ENCODE measurements at places on chromosomes 11 and 22.

DNA sequence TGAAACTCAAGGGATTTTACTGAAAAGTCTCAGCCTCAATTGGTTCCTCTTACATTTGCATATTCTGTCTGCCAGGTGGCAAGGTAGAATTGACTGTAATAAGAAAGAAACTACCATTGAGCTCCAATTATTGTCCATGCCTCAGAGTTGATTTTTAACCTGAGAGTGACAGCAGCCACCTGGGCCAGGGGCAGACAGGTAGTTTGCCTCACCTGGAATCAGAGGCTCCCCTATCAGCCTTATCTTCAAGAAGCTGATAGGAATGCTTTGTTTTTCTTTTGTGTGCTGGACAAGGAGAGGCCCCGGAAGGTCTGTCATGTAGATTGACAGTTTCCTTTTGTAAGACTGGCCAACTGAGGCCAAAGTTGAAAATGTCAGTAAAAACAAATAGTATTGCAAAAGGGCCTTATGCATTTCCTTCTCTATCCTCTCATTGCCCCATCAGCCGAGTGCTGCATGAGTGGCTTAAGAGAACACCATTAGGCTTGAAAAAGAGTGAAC lies 34.1 kb downstream of the CD44 start:
- DNase-seq = no peak

DNA sequence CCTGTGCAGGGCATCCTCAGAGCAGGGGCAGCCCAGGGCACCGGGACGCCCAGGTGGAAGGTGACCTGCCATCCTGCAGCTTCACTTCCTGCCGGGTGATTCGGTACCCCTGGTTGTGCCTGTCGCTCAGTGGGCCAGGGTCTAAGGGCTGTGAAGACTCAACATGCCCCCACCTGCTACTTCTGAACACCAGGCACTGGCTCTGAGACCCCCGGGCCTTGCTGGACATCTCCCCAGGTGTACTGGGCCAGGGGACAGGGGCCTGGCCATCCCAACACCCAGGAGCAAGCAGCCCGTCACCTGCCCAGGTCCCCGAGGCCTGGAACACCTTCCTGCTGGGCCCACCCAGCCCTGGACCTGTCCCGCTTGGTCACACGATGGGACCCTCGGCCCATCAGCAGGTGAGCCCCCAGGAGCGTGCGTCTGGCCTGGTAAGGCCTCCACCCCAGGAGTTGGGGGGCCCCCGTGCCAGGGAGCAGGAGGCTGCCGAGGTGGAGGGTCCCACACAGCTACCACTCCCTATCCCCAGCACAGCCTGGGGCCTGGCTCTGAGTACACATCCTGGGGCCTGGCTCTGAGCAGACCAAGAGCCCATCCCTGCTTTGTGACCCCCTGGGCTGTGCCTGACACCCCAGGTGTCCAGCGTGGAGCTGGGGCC lies 3.9 kb upstream of the MUC5B start:
- DNase-seq = no peak

GRCh38 chr11:57762235-57762861 lies 746 bp downstream of the CTNND1 start:
- no peak for DNase-seq

DNA sequence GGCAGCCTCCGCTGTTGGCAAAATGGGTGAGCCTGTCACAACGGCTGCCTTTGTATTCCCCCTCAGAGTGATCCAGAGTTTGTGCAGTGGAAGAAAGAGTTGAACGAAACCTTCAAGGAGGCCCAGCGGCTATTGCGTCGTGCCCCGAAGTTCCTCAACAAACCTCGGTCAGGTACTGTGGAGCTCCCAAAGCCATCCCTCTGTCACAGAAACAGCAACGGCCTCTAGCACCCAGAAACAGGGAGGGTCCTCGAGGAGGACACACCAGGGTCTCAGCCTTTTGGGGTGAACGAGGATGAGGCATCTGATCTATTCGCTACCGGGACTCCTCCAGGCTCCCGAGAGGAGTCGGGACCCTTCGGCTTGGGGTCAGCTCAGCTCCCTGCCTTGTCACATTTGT lies 19.8 kb upstream of the MYO18B start:
- DNase-seq = no peak

- peak; percentile 72 for DNase-seq
Measured at GRCh38 chr11:65471447-65471891, 27.4 kb upstream of the MALAT1 start.

GRCh38 chr11:34104680-34105078 lies 750 bp upstream of the NAT10 start:
- DNase-seq = no peak

- no peak for DNase-seq
Measured at GRCh38 chr11:92770981-92771380, 198.5 kb upstream of the MTNR1B start.

GRCh38 chr11:2527621-2528291 lies 82.9 kb downstream of the KCNQ1 start:
- DNase-seq = no peak

GRCh38 chr11:2138068-2138430 lies 1.1 kb downstream of the IGF2 start:
- DNase-seq = peak; percentile 44

DNA sequence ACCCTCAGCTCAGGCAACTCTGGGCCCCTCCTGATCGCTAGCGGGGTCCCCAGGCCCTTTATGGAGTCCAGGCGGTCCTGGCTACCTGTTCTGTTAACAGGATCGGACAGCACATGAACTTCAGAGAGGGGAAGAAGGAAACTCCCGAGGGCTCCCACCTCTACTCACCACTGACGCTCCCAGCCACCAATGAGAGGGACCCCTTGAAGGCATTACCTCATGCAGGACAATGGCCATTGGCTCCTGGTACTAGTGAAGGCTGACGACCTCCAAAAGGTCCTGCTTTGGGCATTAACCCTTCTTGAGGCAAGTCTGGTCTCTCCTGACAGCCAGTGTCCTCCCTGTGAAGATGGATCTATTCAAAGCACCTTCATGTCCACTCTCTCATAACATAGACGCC lies 71.5 kb upstream of the LMO1 start:
- DNase-seq = no peak

GRCh38 chr22:16922706-16923105 lies 85.3 kb downstream of the GAB4 start:
- no peak for DNase-seq

GRCh38 chr11:561148-562003 lies 606 bp downstream of the RASSF7 start:
- DNase-seq = no peak

DNA sequence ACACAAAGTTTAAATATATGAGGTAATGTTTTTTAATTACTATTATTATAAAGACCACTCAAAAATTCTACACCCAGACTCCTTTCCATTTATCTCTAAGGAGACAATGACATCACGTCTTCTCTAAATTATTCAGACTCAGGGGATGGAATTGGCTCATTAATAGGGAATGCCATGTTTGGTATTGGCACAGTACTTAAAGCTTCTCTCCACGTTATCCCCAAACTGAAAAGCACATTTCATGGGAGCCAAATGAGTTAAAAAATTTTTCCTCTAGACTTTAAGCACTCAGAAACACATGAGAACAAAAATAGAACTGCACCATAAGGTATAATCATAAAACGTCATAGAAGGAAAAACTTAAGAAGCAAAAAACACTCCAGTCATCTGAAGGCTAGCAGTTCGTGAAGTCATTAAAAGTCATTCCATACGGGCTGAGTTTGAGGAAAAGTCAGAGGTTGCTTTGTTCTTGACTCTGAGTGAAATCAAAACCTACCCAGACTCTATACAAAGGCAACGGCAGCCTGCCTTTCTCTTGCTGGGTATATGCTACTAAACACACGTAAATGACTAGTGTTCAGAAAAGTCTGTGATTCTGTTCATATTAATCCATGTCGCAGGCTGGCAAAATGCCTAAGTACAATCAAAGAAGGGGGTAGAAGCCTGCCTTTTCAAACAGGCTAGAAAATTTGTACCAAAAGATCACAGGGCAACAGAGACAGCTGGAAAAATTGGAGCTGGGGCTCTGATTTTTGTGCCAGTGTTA lies 8.7 kb upstream of the MPPED2 start:
- no peak for DNase-seq

- no peak for DNase-seq
Measured at GRCh38 chr11:83118814-83119213, 38.1 kb upstream of the PCF11 start.

DNA sequence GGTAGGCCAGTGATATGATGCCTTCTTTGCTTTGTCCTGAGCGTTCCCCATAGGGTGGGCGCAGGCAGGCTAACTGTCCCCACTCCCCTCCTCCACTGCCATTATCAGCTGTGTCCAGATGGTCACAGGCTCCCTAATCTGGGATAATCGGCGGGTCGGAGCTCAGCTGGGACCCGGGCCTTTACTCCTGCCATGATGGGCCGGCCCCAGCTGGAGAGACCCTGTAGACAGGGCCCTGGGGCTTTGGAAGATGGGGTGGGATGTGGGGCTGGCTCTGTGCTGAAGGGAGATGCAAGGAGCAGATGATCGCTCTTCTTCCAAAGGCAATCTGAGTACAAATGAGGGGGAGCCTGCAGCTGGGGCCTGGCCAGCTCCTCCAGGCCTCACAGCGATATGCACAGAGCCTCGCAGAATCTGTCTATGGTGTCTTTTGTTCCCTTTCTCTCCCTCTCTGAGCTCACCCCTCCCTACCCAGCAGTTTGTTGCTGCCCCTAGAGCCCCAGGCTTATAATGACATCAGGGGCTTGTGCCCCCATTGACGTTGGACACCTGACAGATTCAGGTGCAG lies 11.9 kb downstream of the KLHL35 start:
- no peak for DNase-seq

DNA sequence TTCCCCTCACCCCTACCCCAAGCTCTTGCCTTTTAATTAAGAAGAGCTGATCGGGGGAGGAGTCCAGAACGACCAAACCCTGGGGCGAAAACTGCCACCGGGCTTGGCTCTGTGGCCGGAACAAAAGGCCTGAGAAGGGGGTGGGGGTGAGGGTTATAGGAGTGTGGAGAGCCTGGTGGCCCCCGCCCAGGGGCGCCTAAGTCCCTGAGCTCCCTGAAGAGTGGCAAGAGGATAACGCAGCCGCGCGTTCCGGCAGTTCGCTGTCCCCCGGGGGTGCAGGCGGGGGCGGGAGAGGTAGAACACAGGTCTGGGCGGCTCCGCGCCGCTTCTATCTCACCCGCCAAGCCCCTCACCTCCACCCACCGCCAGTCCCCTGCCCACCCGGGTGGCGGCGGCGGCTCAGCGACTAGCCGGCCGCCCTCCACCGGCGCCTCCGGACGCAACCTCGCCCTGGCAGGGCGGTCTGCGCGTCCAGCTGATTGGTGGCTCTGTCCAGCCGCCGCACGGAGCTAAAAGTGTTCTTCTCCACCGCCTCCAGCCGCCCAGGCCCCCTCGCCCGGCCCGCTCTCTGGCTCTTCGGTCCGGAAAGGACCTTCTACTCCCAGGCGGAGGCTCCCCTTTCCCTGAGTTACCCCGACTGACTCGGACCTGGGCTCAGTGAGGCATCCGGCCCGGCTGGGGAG lies 18.7 kb upstream of the BDNF start:
- peak; percentile 63 for DNase-seq

Measured in hepatic stellate cell (primary cell).